CD4-positive, alpha-beta T cell treated with Interleukin-4 for 4 hours (primary cell): ENCODE measurements at places on chromosomes 1 and 21.
A peak's percentile ranks its signal among the peaks of the same experiment; 100 is the strongest.

GRCh38 chr1:39828734-39829133, 40.1 kb upstream of the BMP8B start:
- DNase-seq: no peak

DNA sequence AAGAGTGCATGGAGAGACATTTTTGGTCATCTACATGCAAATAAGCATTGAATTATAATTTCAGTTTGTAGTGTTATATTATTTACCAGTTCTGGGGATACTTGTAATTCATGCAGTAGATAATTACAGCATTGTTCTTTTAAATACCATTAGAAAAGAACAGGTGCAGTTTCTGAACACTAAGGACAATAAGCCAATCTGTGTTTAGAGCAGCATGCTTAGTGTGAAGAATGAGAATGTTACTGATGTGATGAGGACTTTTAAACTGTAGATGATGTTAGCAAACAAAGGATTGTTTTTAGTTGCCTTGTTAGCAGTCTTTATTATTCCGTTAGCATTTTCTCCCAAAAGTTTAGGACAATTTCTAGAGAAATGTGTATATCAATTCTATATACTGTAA, 348.3 kb downstream of the BRINP3 start:
- no peak for DNase-seq

- no peak for DNase-seq
Measured at GRCh38 chr1:66809736-66810326, 8.8 kb upstream of the INSL5 start.

DNA sequence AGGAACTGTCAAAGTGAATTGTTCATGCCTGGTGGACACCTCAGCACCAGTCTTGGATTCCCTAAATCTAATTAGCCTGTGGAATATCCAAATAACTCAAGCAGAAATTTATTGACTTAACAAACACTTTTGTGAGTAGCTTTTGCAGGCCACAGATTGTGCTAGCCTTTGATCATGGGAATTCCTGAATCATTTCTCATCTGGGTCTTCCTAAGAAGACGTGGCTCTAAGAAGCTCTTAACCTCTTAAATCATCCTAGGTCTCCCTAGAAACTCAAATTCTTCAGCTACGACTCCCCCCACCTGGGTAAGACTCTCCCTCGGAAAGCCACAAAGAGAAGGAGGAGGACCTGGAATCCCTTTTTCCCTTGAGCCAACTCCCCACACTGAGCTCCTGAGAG, 53.8 kb upstream of the PSEN2 start:
- no peak for DNase-seq

GRCh38 chr1:220680085-220680687, 10.0 kb upstream of the C1orf115 start:
- peak; percentile 28 for DNase-seq

GRCh38 chr1:88300752-88301263, 383.3 kb upstream of the PKN2 start:
- DNase-seq: no peak

- no peak for DNase-seq
Measured at GRCh38 chr21:14073615-14074014, 137.1 kb downstream of the LIPI start.
